ENCODE measurements at places on chromosomes 5 and 9.

DNA sequence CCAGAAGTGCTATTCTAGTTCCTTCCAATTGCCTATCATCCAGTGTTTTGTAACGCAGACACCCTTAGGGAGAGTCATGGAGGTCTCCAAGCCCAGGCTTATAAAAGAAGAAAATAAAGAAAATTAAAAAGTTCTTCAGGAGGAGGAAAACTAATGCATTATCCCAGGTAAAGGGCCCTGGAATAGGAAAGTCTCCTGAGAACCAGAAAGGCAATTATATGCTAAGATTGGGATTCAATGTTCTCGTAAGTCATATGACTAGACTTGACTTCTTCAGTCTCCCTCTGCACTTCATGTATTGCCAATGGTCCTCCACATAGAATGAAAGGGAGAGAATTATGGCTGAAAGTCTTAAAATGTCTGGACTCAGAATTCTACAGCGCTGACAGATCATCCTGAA is 154.4 kb upstream of the STK32A start:
- DNase-seq, result no peak

GRCh38 chr5:11890777-11891176 is 13.5 kb downstream of the CTNND2 start:
- DNase-seq, result no peak

DNA sequence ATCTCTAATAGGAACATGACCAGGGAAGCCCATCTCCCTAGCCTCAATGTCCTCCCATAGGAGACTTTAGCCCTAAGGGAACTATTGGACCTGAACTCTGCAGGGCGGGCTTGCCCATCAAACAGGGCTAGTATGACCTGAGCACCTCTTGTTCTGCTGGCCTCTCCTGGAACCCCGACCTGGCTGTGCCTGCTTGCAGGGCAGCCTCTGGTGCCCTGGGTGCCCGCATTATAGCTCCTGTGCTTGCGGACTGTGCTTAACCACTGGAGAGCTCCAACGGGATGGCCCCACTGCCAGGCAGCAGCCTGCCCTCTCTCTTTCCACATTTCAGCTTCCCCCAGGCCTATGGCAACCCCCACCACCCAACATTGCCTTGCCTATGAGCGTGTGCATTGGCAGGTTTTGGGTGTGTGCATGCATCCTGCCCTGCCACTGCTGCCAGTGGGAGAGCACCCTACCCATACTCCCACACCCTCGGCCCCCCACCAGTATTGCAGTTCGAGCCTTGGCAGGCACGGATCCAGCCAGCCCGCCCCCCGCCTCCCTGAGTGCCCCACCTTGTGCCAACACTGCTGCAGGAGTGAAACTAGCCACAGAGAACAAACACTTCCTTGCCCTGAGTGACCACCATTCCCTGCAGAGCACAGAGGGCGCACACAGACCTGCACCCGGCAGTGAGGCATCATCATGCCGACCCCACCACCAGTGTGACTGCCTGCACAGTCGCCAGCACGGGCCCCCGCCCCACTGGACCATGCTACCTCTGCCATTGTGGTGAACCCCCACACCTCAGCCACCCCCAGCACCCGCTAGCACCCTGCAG is 1123.8 kb upstream of the CDH6 start:
- DNase-seq, result no peak

GRCh38 chr5:168976311-168976970 is 324.5 kb downstream of the SLIT3 start:
- peak; percentile 38 for DNase-seq

GRCh38 chr9:136448655-136449054 is 9.0 kb upstream of the INPP5E start:
- DNase-seq, result no peak

DNA sequence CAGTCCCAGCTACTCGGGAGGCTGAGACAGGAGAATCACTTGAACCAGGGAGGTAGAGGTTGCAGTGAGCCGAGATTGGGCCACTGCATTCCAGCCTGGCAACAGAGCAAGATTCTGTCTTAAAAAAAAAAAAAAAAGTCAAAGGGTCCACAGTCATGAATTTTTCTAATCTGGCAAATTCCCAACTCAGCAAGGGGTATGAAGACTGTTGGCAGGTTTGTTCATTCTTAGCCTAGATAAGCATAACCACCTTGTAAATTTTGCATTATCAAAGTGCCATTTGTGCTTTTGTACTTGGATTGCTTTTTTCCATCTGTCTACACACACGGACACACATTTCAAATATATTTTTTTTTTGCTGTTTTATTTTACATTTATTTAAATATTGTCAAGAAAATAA is 299.8 kb upstream of the NUDT12 start:
- DNase-seq, result peak; percentile 25

- DNase-seq, result no peak
These were observed 130.1 kb upstream of the SLC44A1 start for GRCh38 chr9:105114318-105114717.

DNA sequence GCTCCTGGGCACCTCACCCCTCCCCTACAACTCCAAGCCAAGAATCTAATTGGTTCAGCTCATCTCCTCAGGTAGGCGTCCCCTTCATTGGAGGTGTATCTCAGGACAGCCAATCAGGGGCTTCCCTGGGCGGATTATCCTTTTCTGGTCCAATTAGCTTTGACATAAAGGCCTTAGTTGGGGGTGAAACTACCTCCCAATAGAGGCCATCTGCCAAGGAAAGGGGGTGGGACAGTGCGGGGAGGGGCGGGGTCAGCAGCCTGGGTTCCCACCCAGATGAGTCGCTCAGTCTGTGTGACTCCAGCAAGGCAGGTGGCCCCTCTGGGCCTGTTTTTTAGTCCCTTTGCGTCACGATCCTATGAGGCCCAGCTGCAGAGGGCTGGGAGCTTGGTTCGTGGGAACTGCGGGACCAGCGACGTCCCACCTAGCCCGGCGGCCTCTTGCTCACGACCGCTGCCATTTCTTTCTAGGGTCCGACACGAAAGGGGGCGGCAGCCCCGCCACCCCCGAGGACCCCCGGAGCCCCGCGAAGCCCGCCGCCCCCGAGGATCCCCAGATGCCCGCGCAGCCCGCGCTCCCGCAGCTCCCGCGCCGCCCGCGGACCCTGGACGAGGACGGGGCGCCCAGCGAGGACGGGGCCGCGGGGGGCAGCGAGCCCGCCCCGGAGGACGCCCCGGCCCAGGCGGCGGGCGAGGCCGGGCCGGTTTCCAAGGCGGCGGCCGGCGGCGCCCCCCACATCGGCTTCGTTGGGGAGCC is 8.9 kb downstream of the PRRT1B start:
- DNase-seq, result no peak

DNA sequence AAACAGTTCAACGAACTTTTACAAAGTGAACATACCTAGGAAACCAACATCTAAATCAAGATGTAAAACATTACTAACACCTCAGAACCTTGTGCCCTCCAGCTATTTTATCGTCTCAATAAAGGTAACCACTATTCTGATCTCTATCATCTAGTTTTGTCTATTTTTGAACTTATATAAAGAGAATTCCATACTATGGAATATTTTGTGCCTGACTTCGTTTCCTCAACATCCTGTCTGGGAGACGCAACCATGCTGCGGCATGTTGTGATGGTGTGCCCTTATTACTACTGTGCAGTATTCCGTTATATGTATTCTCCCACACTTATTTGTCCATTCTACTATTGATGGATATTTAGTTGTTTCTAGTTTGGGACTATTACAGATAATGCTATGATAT is 99.2 kb downstream of the NR6A1 start:
- DNase-seq, result no peak

DNA sequence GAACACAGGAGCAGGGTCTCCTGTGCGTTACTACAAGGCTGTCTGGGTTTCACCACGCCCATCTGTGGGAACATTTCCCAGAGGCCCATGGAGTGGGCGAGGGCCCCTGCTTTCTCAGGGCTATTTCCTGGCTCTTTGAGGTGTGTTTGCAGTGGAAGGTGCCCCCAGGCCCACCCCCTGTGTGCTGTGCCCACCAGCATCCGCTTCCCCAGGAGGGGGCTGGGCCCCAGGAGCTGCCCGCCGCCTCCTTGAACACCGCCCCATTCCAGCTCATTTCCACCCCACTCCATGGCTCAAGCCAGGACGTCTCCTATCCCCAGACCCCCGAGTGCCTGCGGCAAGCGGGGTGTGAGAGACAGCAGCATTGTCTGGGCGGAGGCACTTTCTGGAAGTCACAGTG is 70.5 kb downstream of the NEK6 start:
- DNase-seq, result no peak

GRCh38 chr5:22514231-22514630 is 338.9 kb downstream of the CDH12 start:
- peak; percentile 1 for DNase-seq

DNA sequence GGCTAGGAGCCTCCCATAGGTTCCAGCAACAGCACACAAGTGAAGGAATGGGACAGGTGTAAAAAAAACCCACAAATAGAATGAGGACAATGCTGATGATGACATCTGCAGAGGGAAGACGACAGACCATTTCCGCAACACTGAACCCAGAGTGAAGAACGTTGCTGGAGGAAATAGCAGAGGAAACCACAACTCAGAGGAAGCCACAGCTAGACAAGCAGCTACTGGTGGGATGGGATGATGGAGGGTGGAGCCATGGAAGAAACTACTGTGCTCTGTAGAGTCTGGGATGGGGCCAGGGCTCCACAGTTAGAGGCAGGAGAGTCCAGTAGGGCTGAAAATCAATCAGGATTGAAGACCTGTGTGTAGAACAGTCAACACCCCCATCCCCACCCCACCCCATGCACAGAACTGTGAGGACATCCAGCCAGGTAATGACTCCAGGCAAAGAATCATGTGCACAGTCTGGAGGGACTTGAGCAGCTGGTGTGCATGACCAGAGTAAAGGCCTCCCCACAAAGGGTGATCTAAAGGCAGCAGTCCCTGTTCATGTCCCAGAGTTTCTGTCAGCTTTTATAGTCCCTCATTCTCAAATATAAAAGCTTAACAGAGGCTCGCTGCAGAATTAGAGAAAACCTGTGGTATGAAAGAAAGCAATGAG is 65.2 kb upstream of the SPIN1 start:
- peak; percentile 51 for DNase-seq

GRCh38 chr5:177317959-177318377 is 6.3 kb upstream of the MXD3 start:
- peak; percentile 80 for DNase-seq

GRCh38 chr5:119420169-119420568 is 32.1 kb upstream of the HSD17B4 start:
- DNase-seq, result no peak

- DNase-seq, result peak; percentile 15
These were observed 2.9 kb downstream of the NR4A3 start for GRCh38 chr9:99824378-99825171.

DNA sequence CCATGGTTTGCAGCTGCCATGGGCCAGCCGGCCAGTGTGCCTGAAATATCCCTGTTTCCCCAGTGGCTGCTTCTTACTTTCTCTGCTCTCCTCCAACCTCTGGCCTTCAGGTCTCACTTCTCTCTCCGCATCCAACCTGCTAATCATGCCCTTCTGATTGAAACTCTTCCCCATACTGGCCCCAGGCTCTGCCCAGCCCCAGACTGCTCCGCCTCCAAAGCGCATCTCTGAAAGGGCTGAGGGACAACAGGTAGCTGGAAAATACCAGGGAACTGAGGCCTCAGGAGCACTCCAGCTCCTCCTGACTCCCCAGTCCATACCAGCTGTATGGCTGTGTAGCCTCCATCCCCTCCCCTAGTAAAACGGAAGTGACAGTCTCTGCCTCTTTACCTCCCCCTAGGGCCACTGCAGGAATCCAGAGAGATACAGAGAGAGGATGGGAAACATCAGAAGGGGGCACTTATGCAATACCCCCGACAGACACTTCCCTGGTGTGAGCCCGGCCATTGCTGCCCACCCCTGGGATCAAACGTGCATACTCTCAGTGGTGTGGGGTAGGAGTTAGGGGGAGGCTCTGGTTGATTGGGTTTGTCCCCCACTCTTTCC is 34.2 kb downstream of the PAX5 start:
- no peak for DNase-seq

DNA sequence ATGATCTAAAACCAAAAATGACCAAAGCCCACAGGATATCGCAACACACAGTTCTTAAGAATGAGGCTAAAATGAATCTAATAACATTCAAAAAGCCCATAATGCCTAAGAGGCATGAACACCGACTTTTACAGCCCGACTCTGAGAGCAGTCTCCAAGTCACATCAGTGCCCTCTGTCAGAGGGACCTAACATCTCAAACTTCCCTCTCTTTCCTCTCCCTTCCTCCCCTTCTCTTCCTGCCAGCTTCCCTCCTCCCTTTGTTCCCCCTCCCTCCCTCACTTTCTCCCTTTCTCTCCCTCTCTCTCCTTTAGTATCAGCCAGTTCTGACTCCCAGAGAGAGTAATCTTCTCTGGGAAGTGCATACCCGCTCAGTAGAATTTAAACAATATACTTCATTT is 154.4 kb downstream of the GLIS3 start:
- no peak for DNase-seq

GRCh38 chr9:137293482-137294090 is 8.5 kb downstream of the NRARP start:
- no peak for DNase-seq

GRCh38 chr9:126856326-126856877 is 4.0 kb upstream of the ZBTB34 start:
- DNase-seq, result no peak

DNA sequence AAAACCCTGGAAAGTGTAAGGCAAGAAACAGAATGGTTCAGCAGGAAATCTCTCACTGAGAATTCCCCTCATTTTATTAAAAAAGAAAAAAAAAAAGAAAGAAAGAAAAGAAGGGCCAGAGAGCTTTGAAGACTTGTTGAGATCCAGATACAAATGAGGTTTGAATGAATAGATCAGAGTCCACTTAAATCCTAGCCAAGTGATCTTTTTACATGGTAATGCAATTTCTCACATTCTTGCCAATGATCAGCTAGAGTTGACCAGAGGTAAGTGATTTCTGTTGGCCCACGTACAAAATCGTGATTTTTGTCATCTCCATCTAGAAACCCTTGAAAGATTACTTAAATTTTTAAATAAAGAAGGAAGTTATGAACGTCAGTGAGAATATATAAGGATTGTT is 261.5 kb upstream of the PCSK5 start:
- DNase-seq, result no peak

GRCh38 chr5:102537011-102537410 is 38.2 kb upstream of the SLCO6A1 start:
- DNase-seq, result no peak

DNA sequence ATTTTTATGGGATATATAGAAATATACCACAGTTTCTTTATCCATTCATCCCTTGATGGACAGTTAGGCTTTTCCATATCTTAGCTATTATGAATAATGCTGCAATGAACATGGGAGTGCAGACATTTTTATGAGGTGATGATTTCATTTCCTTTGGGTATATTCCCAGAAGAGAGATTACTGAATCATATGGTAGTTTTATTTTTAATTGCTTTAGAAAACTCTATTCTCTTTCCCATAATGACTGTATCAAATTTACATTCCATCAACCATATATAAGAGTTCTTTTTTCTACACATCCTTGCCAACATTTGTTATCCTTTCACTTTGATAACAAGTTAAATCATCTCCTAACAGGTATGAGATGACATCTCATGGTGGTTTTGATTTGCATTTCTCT is 821.6 kb downstream of the TLE1 start:
- DNase-seq, result no peak
